ENCODE measurements at places on chromosomes 2 and 18.

DNA sequence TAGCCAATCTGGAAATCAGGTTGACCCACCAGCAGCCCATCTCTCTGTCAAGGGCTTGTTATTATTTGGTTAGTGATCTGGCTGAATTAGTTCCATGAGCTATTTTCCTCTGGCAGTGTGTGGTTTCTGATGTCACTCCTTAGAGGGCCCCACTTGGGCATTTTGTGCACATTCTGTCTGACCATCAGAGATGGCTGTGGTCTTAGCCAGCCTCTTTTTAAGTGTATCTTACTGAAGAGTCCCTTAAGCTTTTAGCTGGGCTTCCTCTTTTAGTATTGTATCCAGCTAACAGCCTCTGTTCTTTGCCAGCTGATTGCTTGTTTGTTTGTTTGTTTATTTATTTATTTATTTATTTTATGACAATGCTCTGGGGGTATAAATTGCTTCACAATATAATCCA lies 951.1 kb upstream of the CNTNAP5 start:
- DNase-seq = no peak

DNA sequence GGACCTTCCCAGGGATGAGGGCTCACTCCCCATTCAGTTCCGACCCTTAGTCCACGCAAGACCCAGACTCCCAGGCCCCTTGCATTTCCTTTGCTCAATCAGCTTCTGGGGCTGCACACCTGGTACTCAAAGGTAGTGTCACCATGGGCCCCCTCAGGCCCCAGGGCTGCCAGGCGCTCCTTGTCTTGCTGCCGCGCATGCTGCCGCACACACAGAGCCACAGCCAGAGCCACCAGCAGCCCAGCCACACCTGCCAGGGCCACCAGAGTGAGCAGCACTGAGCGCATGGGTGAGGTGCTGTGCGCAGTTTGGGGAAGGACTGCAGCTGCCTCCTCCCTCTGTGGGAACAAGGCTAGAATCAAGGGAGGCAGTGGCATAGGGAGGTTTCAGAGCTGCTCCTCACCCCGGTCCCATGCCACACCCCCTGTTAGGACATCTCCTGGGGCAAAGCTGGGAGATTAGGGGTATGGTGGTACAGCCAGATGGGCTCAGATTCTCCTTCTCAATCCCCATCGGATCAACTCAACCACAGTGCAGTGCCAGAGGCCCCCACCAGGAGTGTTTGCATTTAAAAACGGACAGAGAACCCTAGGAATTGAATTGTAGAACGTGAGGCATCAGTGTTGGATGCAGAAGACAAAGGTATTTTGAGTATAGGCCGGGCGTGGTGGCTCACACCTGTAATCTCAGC lies 11.3 kb downstream of the PTPRN start:
- no peak for DNase-seq

DNA sequence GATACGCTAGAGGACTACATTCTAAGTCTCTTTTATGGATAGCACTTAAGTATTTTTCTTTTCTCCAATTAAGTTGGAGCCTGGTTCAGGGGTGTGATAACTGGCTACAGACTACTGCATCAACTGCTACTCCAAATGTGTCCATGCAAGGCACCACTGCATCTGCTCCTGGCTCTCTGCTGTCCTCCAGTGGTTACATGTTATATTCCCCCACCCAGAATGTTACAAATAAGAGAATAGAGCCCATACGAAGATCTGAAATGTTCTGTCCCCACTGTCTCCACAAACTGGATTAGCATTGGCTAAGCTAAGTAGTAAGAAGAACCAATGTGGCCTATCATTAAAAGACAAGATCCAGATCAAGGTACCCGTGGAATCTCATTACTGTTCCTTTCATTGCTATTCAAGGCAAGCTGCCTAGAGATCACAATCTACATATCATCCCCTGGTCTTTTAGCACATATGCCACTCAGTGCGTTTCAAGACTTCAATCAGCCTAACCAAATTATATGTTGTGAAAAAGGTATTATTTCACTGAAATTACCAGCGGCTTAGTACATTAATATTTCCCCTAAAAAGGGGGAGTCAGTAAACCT lies 308.3 kb upstream of the SLC8A1 start:
- no peak for DNase-seq

GRCh38 chr2:43121580-43122314 lies 104.7 kb downstream of the ZFP36L2 start:
- DNase-seq = no peak

DNA sequence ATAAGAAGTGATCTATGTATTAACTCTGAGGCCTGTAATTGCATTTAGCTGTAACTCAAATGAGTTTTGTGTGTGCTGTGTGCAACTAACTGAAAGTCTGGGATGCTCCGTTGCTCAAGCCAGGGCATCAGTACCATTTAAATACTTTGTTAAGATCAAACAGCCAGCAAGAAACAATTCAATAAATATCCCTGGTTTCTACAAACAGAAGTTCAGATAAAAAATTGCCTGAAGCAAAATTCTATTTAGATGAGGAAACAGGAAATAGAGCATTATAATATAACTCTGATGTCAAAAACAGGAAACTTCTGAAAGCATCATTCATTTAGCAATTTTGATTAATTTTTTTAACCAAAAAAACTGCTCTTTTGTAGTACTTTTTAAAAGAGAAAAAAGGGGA lies 18.9 kb upstream of the SLC38A11 start:
- DNase-seq = no peak

- DNase-seq = no peak
Measured at GRCh38 chr2:47194410-47194809, 39.3 kb upstream of the STPG4 start.

GRCh38 chr18:73456643-73457042 lies 588.9 kb upstream of the NETO1 start:
- no peak for DNase-seq

DNA sequence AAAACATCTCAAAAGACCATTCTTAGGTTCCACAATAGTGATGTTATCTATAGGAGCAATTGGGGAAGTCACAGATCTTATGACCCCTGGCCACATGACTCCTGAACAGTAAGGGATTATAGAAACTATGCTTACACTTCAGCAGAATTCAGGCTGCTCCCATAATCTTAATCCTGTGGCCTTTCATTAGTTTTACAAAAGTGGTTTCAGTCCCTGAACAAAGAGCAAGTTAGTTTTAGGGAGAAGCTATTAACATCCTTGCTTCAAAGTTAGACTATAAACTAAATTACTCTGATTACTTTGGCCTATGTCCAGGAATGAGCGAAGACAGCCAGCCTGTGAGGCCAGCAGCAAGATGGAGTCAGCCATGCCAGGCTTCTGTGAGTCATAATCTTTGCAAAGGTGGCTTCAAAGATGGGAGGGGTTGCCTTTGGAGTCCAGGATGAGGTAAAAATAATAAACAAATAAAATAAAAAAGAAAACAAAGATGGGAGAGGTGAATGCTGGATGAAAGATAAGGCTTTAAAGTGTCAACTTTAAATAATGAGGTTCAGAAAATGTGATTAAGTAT lies 168.7 kb upstream of the NDUFV2 start:
- DNase-seq = no peak

DNA sequence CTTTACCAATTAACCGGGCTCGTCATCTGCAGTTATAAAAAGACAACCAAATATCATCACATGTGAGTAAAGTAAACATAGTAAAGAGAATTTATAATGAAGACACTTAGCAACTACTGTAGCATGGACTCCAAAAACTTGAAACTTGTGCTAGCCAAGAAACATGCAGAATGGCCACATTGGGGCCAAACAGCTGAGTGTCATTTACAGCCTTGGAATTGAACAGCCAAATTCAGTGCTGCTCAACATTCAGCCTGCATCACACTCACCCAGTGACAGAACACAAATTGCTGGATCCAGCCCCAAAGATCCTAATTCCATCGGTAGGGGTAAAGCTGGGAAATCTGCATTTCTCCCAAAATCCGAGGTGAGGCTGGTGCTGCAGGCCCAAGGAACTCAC lies 224.8 kb upstream of the GYPC start:
- DNase-seq = no peak

DNA sequence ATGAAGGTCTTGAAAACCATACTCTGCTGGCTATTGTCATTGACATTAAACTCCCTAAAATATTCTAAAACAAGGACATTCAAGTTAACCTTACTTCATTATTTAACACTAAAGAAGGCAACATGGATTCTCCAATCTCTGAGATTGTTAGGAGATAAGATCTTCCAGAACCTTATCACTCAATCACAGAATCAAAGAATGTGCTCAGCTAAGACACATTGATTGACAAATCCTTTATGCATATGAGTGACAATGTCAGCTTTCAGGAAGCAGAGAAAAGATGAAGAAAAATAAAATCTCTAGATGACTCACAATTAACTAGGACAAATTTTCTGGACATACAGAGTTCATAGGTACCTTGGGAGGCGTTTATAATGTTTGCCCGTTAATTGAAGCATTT lies 787.2 kb downstream of the TSN start:
- no peak for DNase-seq

DNA sequence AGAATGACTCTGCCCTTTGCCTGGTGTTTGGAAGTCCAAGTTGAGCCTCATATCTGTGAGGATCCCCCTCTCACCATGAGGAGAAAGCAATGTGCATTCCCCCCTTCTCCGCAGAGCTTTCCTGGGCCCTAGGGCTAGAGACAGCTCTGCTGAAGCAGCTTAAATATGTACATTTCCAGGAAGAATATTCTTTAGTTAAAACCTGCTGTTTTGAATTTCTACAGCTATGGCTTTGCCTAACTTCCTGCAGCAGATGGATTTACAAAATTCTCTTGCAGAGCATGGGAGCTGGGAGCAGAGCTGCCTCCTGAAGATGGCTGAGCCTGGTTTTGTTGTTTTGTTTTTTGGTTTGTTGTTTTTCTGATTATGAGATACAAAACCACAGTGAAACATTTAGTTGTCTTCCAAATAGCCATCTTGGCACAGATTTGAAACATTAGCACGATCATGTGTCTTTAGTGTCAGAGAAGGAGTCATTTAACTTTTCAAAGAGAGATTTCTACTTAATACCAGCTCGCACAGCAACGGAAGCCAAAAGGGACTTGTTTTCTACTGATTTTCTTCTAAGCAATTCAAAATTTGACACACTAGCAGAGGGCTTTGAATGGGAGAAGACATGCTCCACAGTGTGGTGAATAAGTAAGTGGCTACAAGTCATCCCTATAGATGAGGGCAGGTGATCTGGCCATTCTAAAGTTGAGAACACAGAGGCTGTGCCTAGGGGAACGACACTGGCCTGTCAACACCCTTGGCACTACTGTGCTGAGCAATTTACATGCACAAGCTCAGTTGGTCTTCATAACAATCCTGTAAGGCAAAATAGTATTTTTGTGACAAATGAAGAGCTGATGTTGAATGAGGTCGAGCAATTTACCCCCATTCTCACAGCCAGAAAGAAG lies 222.6 kb downstream of the MREG start:
- DNase-seq = no peak

DNA sequence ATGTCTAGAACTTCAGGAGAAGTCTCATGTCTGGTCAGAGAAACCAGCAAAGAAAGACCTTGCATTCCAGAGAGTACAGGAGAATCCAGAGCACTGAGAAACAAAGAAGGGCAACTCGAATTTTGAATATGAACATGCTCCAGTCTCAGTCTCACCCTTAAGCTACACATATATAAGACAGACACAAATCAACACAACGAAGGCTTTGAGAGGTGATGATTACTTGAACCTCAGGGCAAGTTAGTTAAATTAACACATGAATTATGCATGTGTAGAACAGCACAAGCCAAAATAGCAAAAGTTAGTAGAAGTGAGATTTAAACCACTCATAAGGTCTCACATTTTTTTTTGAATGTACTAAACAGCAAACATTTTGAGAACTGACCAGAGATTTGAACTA lies 29.0 kb upstream of the DOK6 start:
- no peak for DNase-seq

GRCh38 chr2:224650815-224651439 lies 65.2 kb downstream of the CCDC195 start:
- DNase-seq = no peak

- no peak for DNase-seq
Measured at GRCh38 chr18:54003195-54003594, 221.3 kb downstream of the MBD2 start.

DNA sequence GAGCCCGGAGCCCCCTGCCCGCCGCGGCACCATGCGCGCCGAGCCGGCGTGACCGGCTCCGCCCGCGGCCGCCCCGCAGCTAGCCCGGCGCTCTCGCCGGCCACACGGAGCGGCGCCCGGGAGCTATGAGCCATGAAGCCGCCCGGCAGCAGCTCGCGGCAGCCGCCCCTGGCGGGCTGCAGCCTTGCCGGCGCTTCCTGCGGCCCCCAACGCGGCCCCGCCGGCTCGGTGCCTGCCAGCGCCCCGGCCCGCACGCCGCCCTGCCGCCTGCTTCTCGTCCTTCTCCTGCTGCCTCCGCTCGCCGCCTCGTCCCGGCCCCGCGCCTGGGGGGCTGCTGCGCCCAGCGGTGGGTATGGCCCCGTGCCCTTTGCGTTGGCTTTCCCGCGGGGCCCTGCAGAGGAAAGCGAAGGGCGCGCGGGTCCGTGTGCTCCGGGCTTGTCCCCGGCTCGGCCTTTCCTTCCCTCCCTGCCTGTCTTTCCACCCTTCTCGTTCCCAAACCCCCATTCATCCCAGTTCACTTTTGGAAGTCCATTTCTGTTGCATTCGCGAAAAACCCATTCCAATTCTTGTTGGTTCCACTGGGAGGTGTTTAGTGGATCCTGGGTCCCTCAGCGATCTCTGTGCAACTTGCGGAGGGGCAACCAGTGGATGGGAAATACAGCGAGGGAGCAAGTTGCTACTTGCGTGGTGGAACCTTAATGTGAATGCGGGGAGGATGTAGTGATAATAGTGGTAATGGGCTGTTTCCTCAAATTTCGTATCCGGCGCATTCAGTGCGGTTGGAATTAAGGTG lies 599 bp downstream of the ADAM23 start:
- peak; percentile 66 for DNase-seq

DNA sequence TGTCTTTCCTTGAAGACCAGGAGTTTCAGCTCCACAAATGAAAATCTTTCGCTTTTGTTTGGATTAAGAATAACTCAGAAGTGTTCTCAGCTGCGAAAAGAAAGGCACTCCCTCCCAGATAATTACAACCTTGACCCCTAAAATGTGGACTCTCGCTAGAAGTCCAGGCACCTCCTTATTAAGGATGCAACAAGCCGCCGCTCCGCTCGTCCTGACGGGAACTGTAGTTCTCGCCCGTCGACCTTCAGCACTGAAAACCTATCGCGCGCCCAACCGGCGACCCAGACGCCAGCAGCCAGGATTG lies 559 bp downstream of the IMMT start:
- DNase-seq = no peak

GRCh38 chr2:170354388-170354787 lies 176.4 kb downstream of the MYO3B start:
- DNase-seq = no peak

GRCh38 chr2:192729369-192729768 lies 534.6 kb upstream of the TMEFF2 start:
- DNase-seq = no peak

- no peak for DNase-seq
Measured at GRCh38 chr2:43576981-43577892, 18.6 kb downstream of the THADA start.

DNA sequence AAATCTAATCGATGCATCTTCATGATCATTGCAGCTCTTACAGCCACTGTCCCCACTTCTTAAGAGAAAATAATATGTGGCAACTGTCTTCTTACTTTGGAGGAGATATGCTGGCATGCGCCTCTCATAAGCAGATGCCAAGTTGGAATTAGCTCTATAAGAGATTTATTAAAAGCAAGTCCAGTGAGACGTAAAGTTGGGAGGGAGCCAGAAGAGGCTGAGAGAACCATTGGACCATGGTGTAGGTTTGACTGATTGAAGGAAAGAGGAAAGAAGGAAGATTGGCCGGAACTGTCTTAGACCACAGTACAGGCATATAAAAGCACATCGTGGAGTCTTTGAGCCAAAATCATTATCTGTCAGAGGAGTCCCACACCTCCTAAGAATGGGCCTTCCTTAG lies 265.7 kb upstream of the ZC3H15 start:
- DNase-seq = no peak

Data from GM06990 (cell line).